K562 (cell line): ENCODE measurements at places on chromosomes 1 and 21. TPM values are rescaled to one million over a fixed set of nuclear protein-coding genes. Genes with fewer than 3 reads are reported as not detected.

DNA sequence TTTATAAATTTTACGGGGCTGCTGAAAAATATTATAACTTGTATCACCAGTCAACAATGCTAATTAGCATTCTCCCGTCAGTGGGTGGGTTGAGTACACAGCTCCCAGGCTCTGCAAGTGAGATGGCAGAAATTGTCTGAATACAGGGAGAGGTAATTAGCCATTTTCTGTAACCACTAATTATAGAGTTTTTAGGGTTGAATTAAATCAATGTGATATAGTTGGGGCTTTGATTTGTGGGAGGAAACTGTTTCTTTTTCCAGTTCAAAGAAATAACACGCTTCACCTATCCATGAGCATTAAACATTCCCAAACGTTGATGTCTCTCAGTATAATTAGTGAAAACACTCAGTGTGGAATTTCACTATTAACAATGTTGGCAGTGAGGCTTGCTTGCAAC is 1.5 kb downstream of the VANGL1 start:
- peaks cover 7% of the 10 kb centered on the region; the same call in 2 of the 3 replicates for H3K36me3 ChIP-seq
- peak; percentile 24 for DNase-seq
- no peaks in the 10 kb centered on the region for H3K27me3 ChIP-seq

DNA sequence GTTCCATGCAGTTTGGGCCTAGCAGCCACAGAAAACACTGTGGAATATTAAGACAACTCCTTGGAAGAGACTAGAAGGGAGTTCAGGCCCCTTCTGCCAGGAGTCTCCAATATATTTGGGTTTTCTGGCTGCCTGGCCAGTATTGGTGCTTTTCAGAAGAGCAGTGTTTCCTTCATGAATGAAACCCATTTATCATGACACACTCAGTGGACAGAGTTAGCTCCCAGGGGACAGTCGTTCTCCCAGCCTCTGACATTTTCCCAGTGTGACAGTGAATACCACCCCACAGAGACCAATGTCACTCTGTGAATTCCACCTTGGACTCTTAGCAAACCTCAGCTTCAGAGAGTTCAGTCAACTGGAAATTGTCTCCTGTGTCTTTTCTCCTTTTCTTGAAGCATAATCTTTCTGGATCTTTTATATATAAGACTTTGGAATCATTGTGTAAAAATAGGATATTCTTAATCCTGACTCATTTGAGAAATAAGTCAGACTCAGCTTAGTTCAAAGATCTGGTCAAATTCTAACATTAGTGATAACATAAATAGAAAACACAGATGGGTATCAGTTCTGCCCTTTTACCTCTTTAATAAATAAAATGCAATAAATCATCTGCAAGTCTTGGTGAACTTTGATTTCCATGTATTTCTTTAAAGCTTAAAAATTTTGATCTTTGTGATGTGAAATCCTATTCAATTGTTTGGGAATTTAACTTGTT is 40.4 kb downstream of the GNG12 start:
- H3K27me3 ChIP-seq, result peaks cover 32% of the 10 kb centered on the region
- no peaks in the 10 kb centered on the region for H3K36me3 ChIP-seq
- H3K4me1 ChIP-seq, result no peaks in the 10 kb centered on the region

DNA sequence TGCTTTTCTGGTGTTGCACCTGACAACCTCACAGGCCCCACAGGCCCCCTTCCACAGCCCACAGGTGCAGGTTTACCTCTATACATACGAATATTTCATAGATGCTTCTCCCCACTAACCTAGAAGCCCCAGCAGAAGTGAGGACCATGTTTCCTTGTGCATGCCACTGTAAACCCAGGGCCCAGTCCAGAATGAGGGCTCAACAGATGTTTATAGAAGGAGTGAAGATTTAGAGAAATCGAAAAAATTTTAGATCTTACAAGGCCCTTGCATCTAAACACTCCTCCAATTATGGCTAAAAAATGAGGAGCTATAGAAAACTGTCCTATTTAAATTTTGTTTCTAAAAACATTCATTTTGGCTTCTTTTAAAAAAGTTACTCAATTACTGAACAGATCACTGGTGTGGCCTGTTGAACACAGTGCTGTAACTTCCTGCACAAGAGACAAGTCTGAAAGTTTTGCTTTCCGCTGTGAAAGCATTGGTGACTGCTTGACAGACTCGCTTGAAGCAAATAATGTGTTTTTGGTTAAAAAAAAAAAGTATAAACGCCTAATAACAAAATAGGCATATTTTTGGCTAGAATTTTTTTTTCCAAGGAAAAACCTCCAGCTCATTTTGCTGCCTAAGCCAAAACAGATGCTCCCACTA is 1.2 kb downstream of the ABCB10 start:
- H3K36me3 ChIP-seq, result peaks cover 12% of the 10 kb centered on the region; the same call in 2 of the 3 replicates
- no peak for DNase-seq
- H3K27ac ChIP-seq, result peak overlapping the region; percentile 77
- H3K27me3 ChIP-seq, result no peaks in the 10 kb centered on the region
- peaks cover 49% of the 10 kb centered on the region for H3K4me1 ChIP-seq
- H3K4me3 ChIP-seq, result peak overlapping the region; percentile 79

DNA sequence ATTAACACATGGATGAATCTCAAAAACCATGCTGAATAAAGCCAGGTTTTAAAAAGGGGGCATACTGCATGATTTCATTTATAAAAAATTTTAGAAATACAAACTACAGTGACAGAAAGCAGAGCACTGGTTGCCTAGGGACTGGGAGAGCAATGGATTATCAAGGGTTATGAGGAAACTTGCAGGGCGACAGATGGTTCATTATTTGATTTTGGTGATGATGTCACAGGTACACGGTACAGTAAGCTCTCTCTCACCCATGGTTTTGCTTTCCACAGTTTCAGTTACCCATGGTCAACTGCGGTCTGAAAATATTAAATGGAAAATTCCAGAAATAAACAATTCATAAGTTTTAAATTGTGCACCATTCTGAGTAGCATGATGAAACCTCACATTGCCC is 14.1 kb downstream of the VAMP4 start:
- no peak overlapping the region for H3K4me3 ChIP-seq
- H3K4me1 ChIP-seq, result no peaks in the 10 kb centered on the region
- H3K27ac ChIP-seq, result no peak overlapping the region
- H3K27me3 ChIP-seq, result no peaks in the 10 kb centered on the region

The FBXO44 gene
- total RNA-seq, result 15.7 and 16.4 TPM in 2 replicates

The FGR gene
- 0.11 and 0.38 TPM in 2 replicates for total RNA-seq
